ENCODE measurements at places on chromosomes 12 and 14.

DNA sequence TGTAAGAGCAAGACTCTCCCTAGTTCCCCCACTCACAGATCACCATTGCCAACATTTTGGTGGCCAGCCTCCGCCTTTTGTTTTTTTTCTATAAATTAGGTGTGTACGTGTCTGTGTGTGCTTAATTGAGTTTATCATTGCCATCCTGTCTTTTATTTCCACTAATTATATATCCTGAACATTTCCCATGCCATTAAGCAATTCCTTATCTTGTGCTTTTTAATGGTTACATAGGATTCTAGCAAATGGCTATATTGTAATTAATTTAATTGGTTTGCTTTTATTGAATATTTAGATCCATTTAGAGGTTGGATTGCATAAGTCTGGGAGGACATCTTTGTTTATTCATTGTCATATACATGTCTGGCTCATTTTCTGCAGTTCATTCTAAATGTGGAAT lies 107.3 kb upstream of the RTL1 start:
- no peak for DNase-seq

DNA sequence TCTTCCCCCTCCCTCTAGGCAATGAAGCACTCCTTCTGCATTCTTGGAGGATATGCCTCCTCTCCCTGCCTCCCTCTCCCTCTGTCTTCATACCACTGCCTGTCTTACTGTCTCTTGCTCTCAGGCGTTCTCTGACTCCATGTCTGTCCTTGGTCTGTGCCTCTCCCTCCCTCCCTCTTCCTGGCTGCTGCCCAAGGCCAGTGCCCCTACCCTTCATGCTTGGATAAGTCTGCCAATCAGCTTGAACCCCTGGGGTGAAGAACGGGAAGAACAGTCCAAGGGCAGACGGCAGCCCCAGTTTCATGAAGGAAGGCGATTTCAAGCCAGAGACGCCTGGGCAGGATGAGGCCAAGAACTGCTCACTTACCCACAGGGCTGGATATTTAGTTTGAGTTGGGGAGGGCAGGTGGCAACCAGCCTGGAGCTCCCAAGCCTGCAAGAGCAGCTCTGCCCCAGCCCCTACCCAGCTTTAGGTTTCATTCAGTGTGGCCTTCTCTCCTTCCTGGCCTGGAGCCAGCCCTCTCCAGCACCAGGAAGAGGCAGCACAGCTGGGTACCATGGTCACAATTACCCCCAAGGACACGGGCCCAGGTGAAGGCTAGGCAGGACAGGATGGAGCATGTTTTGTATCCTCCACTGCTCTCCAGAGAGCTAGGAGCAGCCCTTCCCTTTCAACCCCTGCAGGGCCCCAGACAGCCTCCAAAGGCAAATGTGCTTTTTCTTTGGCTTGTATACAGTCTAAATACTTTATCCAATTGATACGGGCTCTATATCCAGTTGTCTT lies 35.8 kb upstream of the LTBP2 start:
- no peak for DNase-seq

DNA sequence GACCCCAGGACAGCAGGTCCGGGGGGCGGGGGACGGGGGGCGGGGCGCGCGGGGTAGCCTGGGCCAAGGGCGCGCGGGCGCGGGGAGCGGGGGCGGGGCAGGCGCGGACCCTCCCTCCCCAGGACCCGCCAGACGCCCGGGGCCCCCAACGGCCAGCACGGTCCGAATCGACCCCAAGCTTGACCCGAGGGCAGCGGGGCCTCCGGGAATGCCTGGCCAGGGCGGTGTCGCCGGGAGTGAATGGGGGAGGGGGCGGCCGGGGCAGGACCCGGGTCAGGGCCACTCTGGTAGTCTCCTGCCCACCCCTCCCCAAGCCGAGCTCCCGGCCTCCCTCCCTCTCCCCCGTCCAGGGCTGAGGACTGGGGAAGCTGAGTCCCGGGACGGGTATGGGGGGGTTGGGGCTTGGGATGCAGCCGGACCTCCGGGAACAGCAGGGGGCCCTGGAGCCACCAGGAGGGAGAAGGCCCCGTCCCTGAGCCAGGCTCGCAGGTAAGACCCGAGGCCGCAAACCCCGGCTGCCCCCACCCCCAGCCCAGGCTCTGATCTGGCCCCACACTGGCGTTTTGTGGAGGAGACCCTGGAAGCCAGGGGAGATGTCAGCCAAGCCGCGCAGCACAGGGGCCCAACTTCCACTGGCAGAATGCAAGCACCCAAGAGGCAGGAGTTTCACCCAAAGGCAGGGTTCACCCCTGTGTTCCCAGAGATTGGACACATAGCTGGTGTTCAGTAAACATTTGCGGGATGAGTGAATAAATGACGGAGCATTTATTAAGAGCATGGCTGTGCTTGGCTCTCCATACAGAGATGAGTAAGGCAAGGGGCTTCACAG lies 545 bp upstream of the GALNT9 start:
- no peak for DNase-seq

DNA sequence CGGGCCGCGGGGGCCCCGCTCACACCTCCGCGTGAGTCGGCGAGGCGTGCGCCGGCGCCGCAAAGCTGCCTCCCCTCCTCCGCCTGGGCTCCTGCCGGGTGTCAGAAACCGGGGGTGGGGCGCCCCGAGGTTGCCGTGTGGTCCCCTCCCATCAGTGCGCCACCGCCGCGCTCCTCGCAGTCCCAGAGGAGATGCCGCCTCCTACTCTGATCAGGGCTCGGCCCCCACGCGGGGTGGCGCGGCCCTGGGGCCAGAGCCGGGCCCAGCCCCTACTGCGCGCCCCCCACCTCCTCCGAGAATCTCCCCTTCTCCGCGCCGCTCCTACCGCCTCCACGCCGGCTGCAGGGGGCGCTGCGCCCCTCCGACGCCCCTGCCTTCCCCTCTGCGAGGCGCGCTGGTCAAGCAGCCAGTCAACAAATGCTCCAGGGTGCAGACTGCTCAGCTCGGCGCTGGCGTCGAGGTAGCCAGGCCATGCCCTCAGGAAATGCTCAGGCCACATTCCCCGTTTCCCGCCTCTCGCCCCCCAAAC lies 467 bp upstream of the JAG2 start:
- DNase-seq: no peak

DNA sequence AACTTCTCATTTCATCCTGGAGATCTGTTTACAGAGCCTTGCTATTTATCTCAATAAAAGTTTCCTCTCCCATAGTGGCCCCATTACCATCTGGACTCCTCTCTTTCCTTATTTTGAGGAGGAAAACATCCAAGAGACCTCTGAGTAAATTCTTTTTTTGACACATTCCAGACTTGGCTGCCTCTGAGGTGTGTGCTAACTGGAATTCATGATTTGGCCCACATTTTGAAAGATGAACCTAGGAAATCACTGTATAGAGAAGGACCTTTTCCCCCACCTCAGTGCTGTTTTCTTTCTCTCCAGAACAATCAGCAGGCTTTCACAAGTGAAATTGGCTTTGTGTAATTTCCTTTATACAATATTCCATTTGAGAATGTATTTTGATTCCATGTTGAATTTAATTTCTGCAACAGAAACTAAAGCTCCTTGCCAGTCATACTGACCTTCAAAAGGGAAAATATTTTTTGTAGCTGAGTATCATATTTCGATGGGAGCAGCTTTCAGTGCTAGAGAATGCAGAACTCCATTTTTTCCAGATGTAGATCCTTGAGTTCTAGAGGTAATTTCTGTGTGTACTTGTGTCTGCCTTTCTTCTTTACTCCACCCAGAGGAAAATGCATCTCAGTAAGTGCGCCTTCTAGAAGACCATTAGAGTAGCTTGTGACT lies 244.9 kb upstream of the RGS6 start:
- no peak for DNase-seq

All from SW 1271 (cell line).